ENCODE measurements at places on chromosomes 1 and 21. TPM values are rescaled to one million over a fixed set of nuclear protein-coding genes. Genes with fewer than 3 reads are reported as not detected.

GRCh38 chr1:14778898-14779865 is 180.7 kb downstream of the KAZN start:
- ATAC-seq, result peak; percentile 64

DNA sequence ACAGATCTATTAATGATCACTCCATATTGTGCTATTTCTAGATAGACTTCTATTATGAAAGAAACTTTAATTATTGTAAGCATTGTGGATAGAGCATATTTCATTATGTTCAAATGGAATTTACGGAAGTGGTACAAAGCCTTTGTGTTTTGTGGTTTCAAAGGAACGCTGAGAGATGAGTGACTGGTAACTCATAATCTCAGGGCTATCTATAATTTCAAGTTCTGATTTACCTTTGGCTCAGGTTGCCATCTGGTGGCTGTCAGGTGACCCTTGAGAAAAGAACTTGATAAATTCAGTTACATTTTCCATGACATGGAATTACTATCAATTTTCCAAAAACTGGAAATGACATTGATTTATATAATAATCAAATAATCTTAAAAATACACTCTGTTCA is 12.2 kb downstream of the NTNG1 start:
- ATAC-seq, result no peak

- ATAC-seq, result no peak
Measured at GRCh38 chr21:28639737-28640136, 352.9 kb downstream of the LTN1 start.

- ATAC-seq, result peak; percentile 78
Measured at GRCh38 chr1:226608699-226609505, 60.3 kb downstream of the STUM start.

- ATAC-seq, result peak; percentile 68
Measured at GRCh38 chr1:1906185-1907097, 8.6 kb upstream of the CALML6 start.

DNA sequence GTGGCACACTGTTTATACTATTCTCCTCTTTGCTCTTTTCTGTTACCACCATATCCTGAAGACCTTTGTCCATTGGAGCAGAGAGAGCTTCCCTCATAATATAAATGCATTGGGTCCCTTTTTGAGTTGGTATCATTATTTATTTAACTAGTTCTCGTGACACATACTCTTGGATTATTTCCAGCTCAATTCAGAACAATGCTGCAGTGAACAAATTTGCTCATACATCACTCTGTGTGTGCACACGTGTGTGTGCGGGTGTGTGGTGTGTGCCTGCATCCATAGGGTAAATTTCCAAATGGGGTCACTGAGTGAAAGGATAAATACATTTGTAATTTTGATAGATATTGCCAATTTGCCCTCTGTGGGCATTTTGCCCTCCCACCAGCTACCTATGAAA is 5.8 kb downstream of the PLA2G2A start:
- peak; percentile 81 for ATAC-seq

GRCh38 chr1:223319398-223319797 is 44.6 kb downstream of the SUSD4 start:
- ATAC-seq, result no peak

GRCh38 chr21:28311411-28312190 is 681.1 kb downstream of the LTN1 start:
- ATAC-seq, result no peak

GRCh38 chr1:221217029-221217428 is 337.8 kb downstream of the HLX start:
- ATAC-seq, result no peak

DNA sequence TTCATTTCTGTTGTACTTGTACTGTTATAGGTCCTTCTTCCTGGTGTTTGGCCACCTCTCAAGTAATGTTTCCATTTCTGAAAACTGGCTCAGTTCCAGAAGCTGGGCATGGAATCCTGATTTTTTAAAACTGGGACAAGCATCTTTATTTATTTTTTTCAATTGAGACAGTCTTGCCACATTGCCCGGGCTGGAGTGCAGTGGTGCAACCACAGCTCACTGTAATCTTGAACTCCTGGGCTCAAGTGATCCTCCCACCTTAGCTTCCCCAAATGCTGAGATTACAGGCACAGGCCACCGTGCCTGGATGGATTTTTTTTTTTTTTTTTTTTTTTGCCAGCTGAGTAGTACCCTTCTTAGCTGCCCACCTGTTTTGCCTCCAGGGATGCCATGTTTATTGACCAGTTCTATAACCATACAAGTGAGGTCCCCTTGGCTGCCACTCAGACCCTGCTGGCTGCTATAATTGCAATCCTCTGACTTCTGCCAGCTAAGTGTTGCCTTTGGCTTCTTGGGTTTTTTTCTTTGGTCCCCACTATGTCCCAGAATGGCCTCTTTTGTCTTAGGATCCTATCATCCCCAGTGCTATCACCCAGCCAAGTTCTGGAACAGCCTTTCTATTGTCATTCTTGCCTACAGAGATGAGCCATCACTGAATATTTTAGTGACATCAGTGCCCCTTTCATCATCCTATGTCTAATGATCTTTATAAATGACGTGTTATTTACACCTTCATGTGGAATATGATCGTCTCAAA is 3.9 kb upstream of the DIP2A start:
- ATAC-seq, result no peak

DNA sequence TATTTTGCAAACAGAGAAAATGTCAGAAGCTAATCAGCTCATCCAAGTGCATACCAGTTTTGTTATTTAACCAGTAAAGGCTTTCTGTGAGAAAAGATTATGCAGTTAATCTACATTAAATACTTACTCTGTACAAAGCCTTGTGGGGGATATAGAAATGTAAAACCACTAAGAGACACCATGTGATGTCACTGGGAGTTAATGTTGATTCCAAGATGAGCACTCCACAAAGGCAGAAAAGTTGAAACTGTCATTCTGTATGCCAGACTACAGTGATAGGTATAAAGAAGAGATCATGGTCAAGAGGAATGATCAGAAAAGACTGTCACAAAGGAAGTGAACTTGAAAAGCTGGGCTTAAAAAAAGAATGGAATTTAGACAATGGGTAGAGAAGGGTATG is 100.3 kb upstream of the SGIP1 start:
- ATAC-seq, result no peak

The GREM2 gene
- 0.15 TPM for total RNA-seq
